Cortex of kidney (tissue), 1 donor: ENCODE measurements at places on chromosomes 1 and 21.

GRCh38 chr1:162677607-162678371 lies 45.5 kb downstream of the DDR2 start:
- no peak for DNase-seq

- DNase-seq = no peak
Observed at GRCh38 chr1:208270651-208271141, 26.5 kb upstream of the PLXNA2 start.

DNA sequence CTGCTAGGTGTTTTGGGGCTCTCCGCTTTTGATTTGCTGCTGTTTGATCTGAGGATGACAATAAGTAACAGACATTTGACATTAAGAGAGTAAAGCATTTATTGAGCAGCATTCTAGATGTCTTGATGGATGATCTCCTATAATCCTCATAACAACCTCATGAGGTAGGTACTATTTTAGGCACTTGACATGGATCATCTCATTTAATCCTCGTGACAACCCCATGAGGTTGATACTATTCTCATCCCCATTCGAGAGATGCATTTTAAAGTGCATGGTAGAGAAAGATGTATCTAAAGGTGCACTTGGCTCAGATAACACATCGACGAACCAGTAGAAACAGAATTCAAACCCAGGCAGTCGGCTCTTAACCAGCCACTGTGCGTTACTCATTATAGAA lies 26.6 kb downstream of the TCEA3 start:
- DNase-seq = no peak

- no peak for DNase-seq
Observed at GRCh38 chr1:90763930-90764329, 46.8 kb upstream of the BARHL2 start.

- DNase-seq = no peak
Observed at GRCh38 chr1:30749691-30750583, 7.6 kb downstream of the LAPTM5 start.

DNA sequence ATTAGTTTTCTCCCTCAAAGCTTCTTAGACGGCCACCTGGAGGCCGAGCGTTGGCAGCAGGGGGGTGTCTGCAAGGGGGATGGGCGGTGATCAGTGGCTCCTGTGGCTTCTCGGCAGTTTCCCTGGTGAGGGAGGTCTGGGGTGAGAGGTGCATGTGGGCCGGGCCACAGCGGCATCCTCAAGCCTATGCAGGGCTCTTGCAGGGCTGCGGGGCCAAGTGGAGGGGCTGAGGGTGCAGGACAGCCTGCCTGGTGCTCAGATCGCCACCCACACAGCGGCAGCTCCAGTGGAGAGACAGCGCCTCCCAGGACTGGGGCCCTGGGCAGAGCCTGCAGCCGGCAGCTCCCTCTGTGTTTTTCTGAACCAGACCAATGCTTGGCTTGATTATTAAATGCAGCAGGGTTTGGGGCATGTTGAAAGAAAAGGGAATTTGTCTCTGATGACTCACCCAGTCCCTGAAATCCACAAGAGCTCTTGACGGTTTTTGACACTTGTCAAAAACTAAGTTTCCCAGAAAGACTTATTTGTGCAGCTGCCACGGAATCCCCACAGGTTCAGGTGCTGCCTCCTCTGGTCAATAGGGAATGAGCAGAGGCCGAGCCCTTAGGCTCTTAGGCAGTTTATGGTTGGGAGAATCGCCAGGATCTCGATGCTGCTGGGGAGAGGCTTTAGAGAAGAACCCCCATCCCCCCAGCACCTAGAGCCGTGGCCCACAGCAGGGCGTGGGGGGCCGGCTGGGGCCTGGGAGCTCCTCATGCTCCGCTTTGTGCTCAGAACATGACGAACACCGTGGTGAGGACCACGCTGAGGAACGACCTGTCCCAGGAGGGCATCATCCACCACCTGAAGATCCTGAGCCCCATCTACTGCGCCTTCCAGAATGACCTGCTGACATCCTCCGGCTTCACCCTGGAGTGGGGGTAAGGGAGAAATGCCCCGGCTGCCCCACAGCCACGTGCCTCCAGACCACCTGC lies 54.7 kb downstream of the UMODL1 start:
- no peak for DNase-seq

DNA sequence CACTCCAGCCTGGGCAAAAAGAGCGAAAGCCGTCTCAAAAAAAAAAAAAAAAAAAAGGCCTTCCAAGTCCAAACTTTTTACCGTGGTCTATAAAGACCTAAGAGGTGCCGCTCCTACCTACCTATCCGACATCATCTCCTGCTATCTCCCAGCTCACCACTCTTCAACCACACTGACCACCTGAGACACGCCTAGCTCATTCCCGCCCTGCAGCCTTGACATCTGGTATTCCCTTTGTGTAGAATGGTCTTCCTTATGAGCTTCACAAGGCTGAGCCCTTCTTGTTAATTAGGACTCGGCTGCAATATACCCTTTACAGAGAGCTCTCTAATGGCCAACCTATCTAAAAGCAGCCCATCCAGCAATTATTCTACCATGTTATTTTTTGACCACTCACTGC lies 680 bp downstream of the MAGOH start:
- DNase-seq = no peak

- DNase-seq = no peak
Observed at GRCh38 chr1:81869307-81869706, 68.6 kb downstream of the ADGRL2 start.

DNA sequence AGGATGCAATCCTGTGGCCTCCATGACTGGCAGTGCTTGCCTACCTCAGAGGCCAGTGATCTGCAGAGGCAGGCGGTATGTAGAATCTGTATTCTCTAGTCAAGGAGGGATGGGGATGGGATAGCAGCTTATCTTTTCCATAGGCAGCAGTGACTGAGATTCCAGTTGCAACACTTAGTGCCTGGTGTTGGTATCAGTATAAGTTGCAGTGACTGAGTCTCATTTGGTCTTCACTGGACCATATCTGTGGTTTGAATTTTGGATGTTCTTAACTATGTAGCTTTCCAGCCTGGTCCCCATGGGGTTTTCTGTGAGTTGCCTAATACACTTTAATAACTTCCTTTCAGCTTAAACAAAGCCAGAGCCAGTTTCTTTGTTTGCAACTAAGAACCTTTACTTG lies 16.5 kb downstream of the DYRK1A start:
- no peak for DNase-seq

- no peak for DNase-seq
Observed at GRCh38 chr1:245580651-245581050, 425.9 kb downstream of the KIF26B start.

- DNase-seq = no peak
Observed at GRCh38 chr1:198449727-198450433, 90.6 kb downstream of the ATP6V1G3 start.

- no peak for DNase-seq
Observed at GRCh38 chr1:245751116-245751515, 596.3 kb downstream of the KIF26B start.

- no peak for DNase-seq
Observed at GRCh38 chr1:23449306-23449705, 24.8 kb upstream of the TCEA3 start.

DNA sequence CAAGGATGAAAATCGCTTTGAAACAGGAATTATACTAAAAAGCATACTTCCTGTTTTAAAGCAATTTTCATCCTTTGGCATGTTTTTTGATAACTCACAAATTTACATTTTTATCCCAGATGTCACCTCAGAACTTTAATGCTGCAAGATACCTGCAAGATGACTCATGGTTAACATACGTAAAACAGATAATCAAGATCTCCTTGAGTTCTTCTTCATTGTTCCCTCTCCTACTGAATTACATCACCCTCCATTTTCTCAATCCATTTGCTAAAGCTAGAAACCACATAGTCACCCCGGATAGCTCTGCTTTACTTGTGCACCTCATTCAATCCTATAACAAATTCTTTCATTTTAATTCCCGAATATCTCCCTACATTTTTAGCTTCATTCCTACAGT lies 1114.2 kb downstream of the PLA2G4A start:
- DNase-seq = no peak

DNA sequence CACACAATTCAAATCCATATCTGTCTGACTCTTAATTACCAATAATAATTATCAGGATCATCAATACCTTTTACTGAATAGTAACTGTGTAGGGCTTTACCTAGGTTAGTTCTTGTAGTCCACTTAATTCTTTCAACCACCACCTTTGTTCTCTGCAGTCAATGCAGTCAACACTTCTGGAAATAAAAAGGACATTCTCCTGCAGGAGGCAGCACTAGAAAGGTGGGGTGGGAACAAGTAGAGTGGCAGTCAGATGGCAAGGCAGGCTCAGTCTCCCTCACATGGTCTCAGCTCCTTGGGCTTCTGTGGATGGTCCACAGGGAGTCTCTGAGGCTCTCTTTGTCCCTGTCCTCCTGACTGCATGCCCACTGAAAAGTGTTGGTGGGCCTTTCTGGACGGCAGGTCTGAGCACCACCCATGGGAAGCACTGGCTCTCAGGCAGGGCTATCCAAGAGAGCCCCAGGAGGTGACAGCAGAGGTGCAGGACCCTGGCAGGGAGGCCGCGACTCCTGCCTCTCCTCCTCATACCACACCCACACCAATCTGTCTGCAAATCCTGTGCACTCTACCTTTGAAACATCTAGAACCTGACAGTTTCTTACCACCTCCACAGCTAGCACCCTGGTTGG lies 237.3 kb downstream of the FOXD2 start:
- DNase-seq = no peak

DNA sequence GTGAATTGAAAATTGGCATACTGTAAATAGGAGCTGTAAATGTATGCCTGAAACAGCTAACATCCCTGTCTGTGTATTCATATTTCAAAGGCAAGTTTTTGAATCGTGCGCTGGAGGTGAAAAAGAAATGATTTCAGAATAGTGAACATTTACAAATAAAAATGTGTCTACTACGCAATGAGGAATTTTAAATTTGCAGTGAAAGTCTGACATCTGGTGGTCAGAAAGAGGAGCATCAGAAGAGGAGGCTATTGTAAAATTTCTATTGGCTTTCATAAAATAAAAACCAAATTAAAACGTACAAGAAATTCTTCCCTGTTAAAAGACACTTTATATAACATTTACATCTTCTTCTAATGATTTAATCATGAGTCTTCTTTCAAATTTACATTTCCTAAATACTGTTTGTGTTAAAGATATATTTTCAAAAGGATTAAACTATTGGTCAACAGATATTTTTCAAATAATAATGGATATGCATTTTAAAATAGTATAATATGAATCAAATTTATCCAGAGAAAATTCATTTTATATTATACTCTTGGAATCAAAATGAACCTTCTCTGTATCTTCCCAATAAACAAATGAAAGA lies 113.7 kb upstream of the RRP15 start:
- DNase-seq = no peak

- DNase-seq = no peak
Observed at GRCh38 chr1:41519667-41520066, 35.2 kb upstream of the EDN2 start.

DNA sequence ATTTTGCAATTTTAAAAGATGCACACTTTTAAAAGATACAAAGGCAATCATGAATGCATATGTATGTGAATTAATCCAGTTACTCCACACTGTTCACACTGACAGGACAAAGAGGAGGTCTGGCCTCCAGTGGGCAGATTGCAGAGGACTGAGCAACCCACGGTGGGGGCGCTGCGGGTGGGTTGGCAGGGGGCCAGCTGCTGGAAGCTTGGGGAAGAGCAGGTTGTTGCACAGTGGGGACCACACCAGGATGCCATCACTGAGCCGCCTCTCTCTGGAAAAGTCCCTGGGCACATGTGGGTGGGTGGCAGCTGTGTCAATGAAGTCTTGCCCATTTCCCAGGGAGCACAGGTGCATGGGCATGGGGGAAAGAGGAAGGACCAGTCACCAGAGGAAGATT lies 12.7 kb upstream of the PADI4 start:
- no peak for DNase-seq

- DNase-seq = no peak
Observed at GRCh38 chr1:209364716-209365115, 218.8 kb upstream of the CAMK1G start.

GRCh38 chr1:175338387-175339135 lies 146.0 kb upstream of the KIAA0040 start:
- DNase-seq = no peak

- no peak for DNase-seq
Observed at GRCh38 chr1:83897516-83897915, 101.4 kb downstream of the TTLL7 start.

- no peak for DNase-seq
Observed at GRCh38 chr1:54413295-54413694, 7.1 kb upstream of the SSBP3 start.

- DNase-seq = no peak
Observed at GRCh38 chr1:76615253-76616035, 251.8 kb upstream of the ST6GALNAC5 start.

DNA sequence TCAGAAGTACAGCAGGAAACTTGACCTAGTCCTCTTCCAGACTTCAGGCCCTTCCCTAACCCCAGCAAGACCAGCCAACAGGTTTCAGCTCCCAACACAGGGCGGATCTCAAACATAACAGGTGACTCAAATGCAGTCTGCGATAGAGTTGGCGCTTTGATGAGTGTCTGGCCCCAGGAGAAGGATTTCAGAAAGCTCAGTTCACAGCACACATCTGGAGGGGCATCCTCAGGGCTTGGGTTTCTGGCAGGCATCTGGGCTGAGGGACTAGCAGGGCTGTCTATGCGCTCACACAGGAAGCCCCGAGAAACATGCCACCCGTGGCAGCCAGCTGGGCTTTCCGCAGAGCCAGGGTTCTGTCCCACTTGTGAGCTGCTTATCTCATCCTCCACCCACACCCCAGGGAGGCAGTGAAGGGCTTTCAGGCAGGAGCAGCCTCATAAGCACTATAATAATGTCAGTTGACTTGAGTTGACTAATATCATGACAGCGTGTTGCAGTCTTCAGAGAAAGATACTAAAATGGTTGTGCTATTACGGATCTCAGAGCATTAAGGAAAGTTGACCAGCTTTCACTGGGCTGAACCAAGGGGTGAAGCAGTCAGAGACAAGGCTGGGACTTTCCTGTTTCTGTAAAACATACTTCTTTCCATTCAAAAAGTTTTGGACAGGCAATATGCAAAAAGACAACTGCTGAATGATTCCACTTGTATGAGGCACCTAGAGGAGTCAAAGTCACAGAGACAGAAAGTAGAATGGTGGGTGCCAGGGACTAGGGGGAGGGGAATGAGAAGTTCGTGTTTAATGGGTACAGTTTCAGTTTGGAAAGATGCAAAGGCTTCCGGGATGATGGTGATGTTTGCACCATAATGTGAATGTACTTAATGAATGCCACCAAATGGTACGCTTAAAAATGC lies 233.0 kb upstream of the IRF2BP2 start:
- DNase-seq = no peak

- no peak for DNase-seq
Observed at GRCh38 chr1:41305576-41306363, 55.5 kb upstream of the FOXO6 start.

- DNase-seq = no peak
Observed at GRCh38 chr1:84339503-84339902, 38.0 kb downstream of the SAMD13 start.

DNA sequence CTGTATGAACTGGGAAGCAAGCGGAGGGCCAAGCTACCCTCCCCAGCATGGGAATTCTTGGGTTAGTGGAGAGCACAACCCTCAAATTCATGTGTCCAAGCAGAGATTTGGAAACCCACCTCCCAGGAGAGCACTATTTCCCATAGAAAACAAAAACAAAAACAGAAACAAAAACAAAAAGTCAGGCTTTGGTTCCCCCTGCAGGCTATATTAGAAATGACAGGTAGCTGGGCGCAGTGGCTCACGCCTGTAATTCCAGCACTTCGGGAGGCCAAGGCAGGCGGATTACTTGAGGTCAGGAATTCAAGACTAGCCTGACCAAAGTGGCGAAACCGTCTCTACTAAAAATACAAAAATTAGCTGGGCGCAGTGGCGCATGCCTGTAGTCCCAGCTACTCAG lies 10.8 kb downstream of the MINDY1 start:
- no peak for DNase-seq
